Gastrocnemius medialis (tissue), 4 donors: ENCODE measurements at places on chromosomes 6 and 20. TPM values are rescaled to one million over a fixed set of nuclear protein-coding genes. Genes with fewer than 3 reads are reported as not detected.

DNA sequence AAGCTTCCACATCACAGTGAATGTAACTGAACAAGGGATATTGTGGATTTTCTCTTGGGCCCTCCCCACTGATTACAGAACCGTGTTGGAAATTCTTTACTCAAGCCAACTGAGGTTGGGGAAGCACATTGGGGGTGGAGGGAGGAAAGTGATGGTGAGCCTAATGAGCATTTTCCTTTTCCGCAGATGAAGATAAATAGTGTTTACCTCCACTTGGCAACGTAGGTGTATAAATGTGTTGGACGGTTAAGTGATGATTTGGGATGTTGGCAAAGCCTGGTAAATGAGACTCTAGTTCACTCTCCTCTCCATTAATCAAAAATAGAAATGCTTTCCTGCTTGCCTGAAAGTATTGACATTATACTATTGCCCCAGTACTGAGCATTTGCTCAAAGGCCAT, 27.1 kb upstream of the NRN1 start:
- H3K36me3 ChIP-seq, result no peaks in the 10 kb centered on the region
- no peaks in the 10 kb centered on the region for H3K4me1 ChIP-seq
- no peaks in the 10 kb centered on the region for H3K27me3 ChIP-seq

GRCh38 chr6:109701774-109702173, 10.7 kb downstream of the FIG4 start:
- H3K4me1 ChIP-seq, result peaks cover 8% of the 10 kb centered on the region
- no peak overlapping the region for H3K27ac ChIP-seq
- no peaks in the 10 kb centered on the region for H3K36me3 ChIP-seq
- no peak for DNase-seq
- H3K4me3 ChIP-seq, result no peak overlapping the region

DNA sequence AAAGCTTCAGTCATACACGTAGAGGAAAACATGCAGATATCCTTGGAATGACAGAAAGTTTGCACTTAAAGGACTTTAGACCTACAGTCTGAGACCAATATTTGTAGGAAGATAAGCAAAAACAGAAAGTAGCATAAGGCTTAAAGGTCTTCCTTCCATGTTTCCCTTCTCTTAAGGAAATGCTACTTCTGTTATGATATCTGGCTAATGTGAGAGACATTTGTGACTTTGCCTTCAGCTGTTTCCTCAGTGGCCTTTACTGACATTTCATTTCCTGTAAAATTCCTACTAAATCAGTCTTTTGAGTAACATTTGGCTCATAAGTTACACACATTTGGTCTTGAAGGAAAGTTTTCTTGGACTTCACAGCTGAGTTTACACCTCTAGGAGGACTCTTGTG, 713.4 kb downstream of the TBC1D32 start:
- H3K4me3 ChIP-seq, result no peak overlapping the region
- no peak for DNase-seq
- H3K27ac ChIP-seq, result no peak overlapping the region
- no peaks in the 10 kb centered on the region for H3K4me1 ChIP-seq

DNA sequence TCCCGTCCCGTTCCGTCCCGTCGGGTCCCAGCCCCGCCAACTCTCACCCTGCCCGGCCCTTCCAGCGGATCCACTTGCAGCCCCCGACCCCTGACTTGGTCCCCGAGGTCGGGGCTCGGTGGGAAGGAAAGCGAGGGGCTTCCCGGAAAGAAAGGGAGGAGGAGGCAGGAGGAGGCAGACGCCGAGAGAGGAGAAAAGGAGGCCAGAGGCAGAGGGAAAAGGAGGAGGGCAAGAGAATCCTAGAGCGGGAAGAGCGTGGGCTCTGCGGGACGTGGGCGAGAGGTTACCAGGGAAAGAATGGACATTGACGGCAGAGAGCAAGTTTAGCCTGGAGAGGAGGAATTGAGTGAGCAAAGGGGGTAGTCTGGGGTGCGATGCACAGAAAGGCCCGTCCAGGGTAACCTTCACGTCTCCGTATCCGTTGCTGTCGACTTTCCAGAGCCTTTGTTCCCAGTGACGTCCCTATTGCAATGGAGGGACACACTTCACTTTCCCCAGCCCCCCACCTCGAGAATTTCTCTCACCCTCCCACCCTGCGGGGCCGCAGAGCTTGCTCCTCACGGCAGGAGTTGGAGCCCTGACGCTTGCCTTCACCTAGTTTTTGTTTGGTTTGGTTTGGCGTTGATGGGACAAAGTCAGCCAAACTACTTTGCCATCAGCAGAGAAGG, 477 bp upstream of the MOXD1 start:
- H3K4me1 ChIP-seq, result no peaks in the 10 kb centered on the region
- DNase-seq, result no peak
- peaks cover 18% of the 10 kb centered on the region for H3K27me3 ChIP-seq
- H3K4me3 ChIP-seq, result peak overlapping the region; percentile 54

- peak overlapping the region; percentile 15 for H3K4me3 ChIP-seq
- H3K36me3 ChIP-seq, result no peaks in the 10 kb centered on the region
- H3K27ac ChIP-seq, result no peak overlapping the region
- H3K27me3 ChIP-seq, result no peaks in the 10 kb centered on the region
- peaks cover 4% of the 10 kb centered on the region for H3K4me1 ChIP-seq
Observed at GRCh38 chr20:1212607-1213396, 9.5 kb downstream of the C20orf202 start.

DNA sequence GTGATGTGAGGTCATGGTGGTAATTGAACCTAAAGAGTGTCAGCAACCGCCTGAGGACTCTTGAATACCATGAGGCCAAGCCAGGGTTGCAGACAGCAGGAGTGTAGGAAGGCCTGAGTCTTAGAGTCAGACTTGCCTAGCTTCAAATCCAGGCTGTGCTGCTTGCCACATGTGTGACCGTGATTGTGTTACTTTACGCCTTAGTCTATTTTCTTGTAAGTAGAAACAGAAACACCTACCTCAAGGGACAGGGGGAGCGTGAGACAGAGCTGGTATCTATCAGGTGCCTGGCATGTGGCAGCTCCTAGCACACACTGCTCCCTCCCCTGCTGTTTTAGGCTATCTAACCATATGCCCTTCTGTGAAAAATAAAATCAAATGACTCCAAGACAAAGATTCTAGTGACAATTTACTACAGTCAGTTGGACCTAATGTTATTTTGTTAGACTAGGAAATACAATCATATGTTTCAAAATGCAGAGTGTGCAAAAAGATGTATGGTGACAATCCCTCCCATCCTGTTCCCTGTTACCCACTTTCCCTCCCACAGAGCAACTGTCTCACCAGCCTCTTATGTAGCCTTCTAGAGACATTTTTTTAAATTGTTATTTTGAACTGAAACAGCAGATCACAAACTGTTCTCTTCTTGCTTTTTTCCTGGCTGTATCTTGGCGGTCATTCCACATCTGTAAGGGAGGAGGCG, 21.7 kb downstream of the TAF8 start:
- no peaks in the 10 kb centered on the region for H3K4me1 ChIP-seq
- H3K4me3 ChIP-seq, result no peak overlapping the region
- H3K36me3 ChIP-seq, result peaks cover 67% of the 10 kb centered on the region
- H3K27ac ChIP-seq, result no peak overlapping the region

KIF25 gene
- not detected for total RNA-seq

CLIC5 gene
- total RNA-seq, result 97.0 TPM
